Stomach (tissue), 19 donors: ENCODE measurements at places on chromosomes 4 and X. TPM values are rescaled to one million over a fixed set of nuclear protein-coding genes. Genes with fewer than 3 reads are reported as not detected.

DNA sequence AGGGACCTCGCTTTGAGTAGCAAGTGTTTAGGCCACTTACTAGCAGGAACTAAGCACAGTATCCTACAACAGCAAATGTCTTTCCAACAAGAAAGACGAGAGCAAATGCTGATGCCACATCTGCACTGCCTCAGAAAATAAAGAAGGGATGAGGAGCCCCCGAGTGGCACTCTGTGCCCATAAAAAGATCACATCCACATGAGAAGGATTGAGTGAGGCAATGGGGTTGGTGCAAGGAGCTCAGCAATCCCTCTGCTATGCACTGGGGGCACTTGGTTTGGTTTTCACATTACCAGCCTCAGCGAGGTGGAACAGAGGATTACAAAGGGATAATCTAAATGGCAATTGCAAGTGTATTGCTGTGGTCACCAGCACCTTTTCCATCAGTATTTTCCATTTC lies 252.8 kb upstream of the SLC7A11 start:
- H3K27ac ChIP-seq: no peak overlapping the region
- H3K36me3 ChIP-seq: no peaks in the 10 kb centered on the region
- DNase-seq: no peak
- H3K4me1 ChIP-seq: no peaks in the 10 kb centered on the region
- no peak overlapping the region for H3K4me3 ChIP-seq

GRCh38 chr4:150782311-150782710 lies 200.4 kb downstream of the MAB21L2 start:
- H3K27me3 ChIP-seq: no peaks in the 10 kb centered on the region
- peak; percentile 29 for DNase-seq
- no peak overlapping the region for H3K4me3 ChIP-seq

DNA sequence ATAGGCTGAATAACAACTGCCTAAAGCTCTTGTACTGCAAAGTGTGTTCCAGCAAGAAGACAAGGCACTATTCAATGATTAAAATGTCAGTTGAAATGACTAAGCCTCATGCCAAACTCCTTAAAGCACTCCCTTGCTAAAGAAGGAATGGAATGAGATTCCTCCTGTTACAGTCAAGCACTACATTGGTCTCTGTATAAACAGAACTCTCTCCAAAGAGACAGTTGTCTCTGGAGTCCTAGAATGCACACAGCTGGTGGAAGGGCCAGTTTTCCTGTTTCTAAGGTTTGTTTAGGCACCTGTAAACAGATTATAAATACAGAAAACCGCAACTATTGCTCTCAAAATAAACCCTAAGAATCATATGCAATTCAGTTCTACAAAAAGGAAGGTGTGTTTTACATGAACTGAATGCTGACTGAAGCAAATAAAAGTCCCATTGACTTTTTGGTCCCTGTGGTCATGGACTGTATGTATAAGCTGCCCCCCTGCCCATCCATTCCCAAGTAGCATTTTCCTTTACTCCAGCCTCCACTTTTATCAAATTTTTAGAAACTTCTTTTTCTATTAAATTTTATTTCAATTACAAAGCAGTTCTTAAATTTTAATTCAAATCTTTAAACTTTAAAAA lies 47.0 kb downstream of the FAT1 start:
- H3K4me3 ChIP-seq: no peak overlapping the region
- H3K27ac ChIP-seq: no peak overlapping the region
- H3K27me3 ChIP-seq: no peaks in the 10 kb centered on the region
- H3K36me3 ChIP-seq: no peaks in the 10 kb centered on the region
- H3K4me1 ChIP-seq: peaks cover 8% of the 10 kb centered on the region
- no peak for DNase-seq

DNA sequence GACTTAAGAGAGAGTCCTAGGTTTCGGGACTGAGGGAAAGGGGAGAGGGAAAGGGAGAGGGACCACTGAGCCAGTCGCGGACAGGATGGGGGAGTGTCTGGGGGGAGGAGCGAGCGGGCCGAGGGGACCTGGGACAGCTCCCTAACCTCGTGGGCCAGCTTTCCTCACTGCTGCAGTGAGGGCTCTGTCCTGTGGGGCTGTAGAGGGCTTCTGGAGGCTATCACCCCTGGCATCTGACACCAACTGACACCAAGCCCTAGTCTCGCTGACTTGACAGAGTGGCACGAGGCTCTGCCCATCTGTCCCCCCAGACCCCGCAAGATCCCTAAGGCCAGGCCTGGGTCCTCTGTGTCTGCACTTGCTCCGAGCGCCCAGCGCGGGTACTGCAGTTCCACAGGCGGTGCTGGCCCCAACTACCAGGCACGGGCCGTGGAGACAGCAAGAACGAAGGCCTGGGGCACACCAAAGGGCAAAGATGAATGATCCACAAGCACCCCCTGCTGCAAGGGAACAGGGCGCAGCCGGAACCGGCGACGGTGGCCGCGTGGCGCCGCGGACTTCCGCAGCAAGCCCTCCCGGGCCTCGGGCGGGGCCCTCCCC lies 465 bp downstream of the HAUS7 start:
- no peak for DNase-seq
- no peaks in the 10 kb centered on the region for H3K27me3 ChIP-seq
- H3K4me3 ChIP-seq: peak overlapping the region; percentile 66
- H3K4me1 ChIP-seq: peaks cover 23% of the 10 kb centered on the region
- no peaks in the 10 kb centered on the region for H3K36me3 ChIP-seq

GRCh38 chrX:39966176-39966575 lies 131.6 kb downstream of the BCOR start:
- H3K27ac ChIP-seq: no peak overlapping the region
- peaks cover 9% of the 10 kb centered on the region for H3K4me1 ChIP-seq

DNA sequence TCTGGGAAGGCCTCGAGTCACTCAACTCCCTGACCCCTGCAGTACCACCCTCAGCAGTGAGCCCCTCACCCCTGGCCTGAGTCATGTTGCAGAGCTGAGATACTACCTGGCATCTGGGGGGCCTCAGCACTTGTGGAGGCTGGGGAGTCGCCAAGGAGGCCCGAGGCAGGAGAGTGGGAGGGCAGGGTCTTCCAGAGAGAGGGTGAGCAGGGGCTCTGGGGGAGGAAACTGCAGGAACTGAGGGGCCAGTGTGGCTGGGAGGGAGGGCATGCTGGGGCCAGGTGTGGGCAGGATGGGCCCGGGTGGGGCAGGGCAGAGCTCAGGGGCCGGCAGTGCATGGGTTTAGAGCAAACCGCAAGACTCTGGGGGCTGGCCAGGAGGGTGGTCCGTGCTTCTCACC lies 59.7 kb downstream of the SORCS2 start:
- H3K27ac ChIP-seq: no peak overlapping the region
- DNase-seq: no peak
- H3K27me3 ChIP-seq: no peaks in the 10 kb centered on the region
- no peak overlapping the region for H3K4me3 ChIP-seq

DNA sequence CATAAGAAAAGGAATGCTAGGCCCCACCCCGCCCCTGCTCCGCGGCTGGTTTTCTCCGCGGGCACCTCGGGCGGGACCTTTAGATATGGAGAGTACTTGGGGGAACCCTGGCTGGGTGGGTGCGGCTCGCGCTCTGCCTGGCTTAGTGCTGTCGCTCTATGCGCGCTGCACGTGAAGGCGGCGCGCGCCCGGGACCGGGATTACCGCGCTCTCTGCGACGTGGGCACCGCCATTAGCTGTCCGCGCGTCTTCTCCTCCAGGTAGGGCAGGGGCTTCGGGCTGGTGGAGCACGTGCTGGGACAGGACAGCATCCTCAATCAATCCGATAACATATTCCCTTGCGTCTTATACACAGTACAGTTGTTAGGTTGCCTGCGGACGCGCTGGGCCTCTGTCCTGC lies 56.0 kb downstream of the MAGEB10 start:
- H3K4me1 ChIP-seq: no peaks in the 10 kb centered on the region
- H3K27ac ChIP-seq: no peak overlapping the region
- no peaks in the 10 kb centered on the region for H3K27me3 ChIP-seq
- H3K36me3 ChIP-seq: no peaks in the 10 kb centered on the region
- DNase-seq: peak; percentile 21

DNA sequence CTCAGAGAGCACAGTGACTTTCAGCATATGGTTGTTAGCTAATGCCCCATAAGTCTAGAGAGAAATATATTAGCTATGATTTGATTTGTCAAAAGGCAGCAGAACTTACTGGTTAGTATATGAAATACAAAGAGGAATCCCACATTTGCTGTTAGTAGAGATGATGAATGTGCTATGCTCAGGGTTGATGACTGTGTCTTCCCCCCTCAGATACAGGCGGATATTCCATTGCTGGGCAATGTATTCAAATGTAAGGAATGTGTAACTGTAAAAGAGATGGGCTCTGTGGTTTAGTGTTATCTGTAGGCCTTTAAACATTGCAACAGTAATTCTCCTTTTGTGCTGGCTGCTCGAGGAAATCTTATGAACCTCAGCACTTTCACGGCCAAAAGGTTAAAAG lies 528.9 kb upstream of the ARX start:
- no peaks in the 10 kb centered on the region for H3K27me3 ChIP-seq
- H3K4me3 ChIP-seq: no peak overlapping the region
- DNase-seq: no peak
- no peaks in the 10 kb centered on the region for H3K4me1 ChIP-seq
- no peaks in the 10 kb centered on the region for H3K36me3 ChIP-seq

Gene MND1
- total RNA-seq: 4.4 TPM
